Aorta (tissue), 5 donors: ENCODE measurements at places on chromosomes 11 and 22. TPM values are rescaled to one million over a fixed set of nuclear protein-coding genes. Genes with fewer than 3 reads are reported as not detected.

The TMEM191C gene
- 1.4 TPM for total RNA-seq

The MRGPRE gene
- not detected for total RNA-seq

The TAF10 gene
- total RNA-seq = 79.2 TPM

The OSBPL5 gene
- total RNA-seq = 69.1 TPM

The CSNK2A3 gene
- 6.0 TPM for total RNA-seq

The SCGB1D2 gene
- not detected for total RNA-seq

The SCGB1C1 gene
- not detected for total RNA-seq

The SC5D gene
- 27.3 TPM for total RNA-seq

The OR8G5 gene
- total RNA-seq = not detected
